Progenitor cell of endocrine pancreas (in vitro differentiated cells): ENCODE measurements at places on chromosomes 6 and 20. TPM values are rescaled to one million over a fixed set of nuclear protein-coding genes. Genes with fewer than 3 reads are reported as not detected.

DNA sequence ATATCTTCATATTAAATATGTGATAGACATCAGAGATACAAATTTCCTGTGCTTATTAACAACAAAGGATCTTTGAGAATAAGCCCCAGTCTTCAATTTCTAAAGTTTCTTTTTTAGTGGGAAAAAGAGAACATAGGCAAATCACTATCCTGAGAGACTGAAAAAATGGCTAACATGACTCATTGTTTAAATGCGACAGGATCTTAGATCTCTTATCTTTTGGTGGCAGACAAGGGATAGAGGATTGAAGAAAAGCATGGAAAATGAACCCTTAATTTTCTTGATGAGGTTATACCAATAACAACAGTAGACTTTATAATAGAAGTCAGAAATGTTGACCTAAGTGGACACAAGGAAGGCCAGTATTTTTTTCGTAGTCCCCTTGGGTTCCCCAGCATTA, 178.6 kb upstream of the MAP3K7 start:
- H3K36me3 ChIP-seq: no peaks in the 10 kb centered on the region
- no peaks in the 10 kb centered on the region for H3K4me1 ChIP-seq
- no peak overlapping the region for H3K4me3 ChIP-seq
- DNase-seq: no peak
- H3K27ac ChIP-seq: no peak overlapping the region

Gene NANP
- total RNA-seq: 3.3 and 4.0 TPM in 2 replicates

DNA sequence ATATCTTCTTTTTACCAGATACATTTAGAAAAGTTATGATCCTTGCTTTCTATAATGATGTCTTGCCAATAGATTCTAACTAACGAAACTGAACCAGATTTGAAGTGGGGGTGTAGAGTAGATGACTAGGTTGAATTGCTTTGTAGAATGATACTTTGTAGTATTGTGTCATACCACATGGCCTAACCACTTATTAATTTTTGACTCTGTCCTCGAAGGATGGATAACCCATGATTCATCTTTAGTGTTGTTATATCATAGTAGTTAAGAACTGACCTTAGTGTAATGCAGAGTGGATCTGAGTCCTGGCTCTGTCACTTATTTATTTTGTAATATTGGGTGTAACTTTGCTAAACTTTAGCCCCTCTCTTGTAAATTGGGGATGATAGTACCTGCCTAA, 4.5 kb downstream of the PHF3 start:
- H3K27ac ChIP-seq: no peak overlapping the region
- DNase-seq: no peak
- no peak overlapping the region for H3K4me3 ChIP-seq
- peaks cover 41% of the 10 kb centered on the region for H3K4me1 ChIP-seq
- no peaks in the 10 kb centered on the region for H3K27me3 ChIP-seq
- peaks cover 1% of the 10 kb centered on the region for H3K36me3 ChIP-seq

GRCh38 chr6:43170417-43170930, 595 bp upstream of the SRF start:
- H3K36me3 ChIP-seq: no peaks in the 10 kb centered on the region
- peak overlapping the region; percentile 80 for H3K4me3 ChIP-seq
- peaks cover 31% of the 10 kb centered on the region for H3K4me1 ChIP-seq
- no peak for DNase-seq

Gene IL17A
- not detected in 2 replicates for total RNA-seq

DNA sequence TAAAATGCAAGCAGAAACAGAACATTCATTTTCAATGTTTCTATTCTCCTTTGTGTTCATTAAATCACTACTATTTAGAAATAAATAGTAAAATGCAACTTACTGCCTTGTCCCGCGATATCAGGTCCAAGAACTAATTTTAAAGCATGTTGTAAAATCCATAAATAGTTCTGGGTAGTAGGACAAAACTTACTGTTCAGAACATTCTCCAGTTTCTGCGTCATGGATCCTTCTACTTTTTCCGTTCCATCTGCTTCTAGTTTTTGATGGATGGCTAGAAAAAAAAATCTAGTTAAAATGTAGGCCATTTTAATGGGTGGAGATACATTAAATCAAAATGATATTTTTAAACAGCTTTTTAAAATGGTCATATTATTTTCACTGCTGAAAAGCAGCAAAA, 47.0 kb downstream of the HUS1B start:
- H3K36me3 ChIP-seq: peaks cover 19% of the 10 kb centered on the region
- no peak overlapping the region for H3K4me3 ChIP-seq
- DNase-seq: no peak
- no peaks in the 10 kb centered on the region for H3K27me3 ChIP-seq

- DNase-seq: no peak
- peaks cover 17% of the 10 kb centered on the region for H3K4me1 ChIP-seq
- H3K36me3 ChIP-seq: peaks cover 21% of the 10 kb centered on the region
- H3K27me3 ChIP-seq: no peaks in the 10 kb centered on the region
- no peak overlapping the region for H3K27ac ChIP-seq
These were observed 310.1 kb downstream of the PRL start for GRCh38 chr6:21986703-21987102.

DNA sequence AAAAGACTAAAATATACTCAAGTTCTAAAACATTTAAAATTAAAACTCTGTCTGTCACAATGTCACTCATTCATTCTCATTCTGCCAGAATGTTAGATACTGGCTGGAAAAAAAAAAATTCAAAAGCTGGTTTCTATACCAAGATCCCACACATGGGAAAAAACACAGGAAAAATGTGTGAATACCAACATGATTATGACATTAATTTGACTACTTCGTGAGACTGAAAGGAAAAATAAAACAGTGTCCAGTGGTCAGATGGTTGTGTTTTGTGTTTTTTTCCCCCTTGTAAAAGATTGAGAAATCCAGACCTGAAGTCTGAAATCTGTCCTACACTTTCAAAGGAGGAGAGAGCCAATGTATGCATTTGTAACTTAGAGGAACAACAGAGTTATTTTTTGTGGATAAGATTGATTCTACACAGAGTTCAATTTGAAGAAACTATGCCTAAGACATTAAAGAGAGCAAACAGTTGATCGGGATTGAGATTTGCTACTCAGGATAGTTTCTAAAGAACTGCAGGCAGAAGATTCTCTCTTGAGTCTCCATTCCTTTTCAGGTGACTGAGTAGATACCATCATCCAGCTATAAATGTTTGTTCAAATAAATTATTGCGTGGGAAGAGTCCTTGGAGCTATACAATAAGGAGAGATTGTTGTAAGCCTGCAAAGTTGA, 39.2 kb upstream of the TXLNB start:
- no peaks in the 10 kb centered on the region for H3K4me1 ChIP-seq
- H3K27ac ChIP-seq: no peak overlapping the region
- H3K36me3 ChIP-seq: no peaks in the 10 kb centered on the region
- DNase-seq: no peak
- H3K27me3 ChIP-seq: no peaks in the 10 kb centered on the region

DNA sequence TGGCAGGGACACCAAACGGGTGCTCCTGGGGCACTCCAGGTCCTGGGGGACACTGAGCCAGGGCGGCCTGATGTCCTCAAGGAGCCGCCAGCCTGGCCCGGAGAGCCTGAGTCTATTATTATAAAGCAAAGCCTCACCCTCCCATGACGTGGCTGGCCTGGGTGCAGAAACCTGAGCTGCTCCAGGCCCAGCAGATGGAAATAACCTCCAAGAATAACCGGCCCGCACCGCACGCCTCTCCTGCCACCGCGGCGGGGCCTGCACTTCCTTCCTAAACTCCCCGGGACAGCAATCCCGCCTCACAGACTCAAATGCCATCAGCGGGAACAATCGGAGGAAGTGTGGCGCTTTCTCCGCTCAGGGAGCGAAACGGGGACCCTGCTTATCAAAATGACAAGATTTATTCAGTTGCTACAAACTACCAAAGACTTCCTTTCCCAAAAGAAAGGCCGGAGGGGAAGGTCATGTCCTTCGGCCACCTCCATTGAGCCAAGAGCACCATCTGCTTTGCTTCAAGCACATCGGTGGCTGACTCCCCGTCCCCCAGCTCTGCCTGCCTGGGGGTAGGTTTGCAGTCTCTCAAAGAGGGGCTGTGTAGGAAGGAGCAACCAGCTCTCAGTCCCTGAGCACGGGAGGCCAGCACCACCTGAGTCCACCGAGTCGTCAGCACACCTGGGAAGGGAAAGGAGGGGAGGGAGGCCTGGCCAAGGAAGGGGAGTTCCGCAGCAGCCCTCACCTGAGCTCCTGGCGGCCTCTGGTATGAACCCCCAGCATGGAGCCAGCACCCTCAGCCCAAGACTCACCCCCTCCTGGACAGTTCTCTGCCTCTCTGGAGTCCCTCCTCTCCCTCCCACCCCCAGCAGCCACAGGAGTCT, 78.6 kb upstream of the QKI start:
- no peaks in the 10 kb centered on the region for H3K4me1 ChIP-seq
- H3K27ac ChIP-seq: no peak overlapping the region
- no peak overlapping the region for H3K4me3 ChIP-seq

Gene PHACTR1
- total RNA-seq: 8.6 and 8.7 TPM in 2 replicates

Gene CCN5
- total RNA-seq: not detected in 2 replicates
